ENCODE measurements at places on chromosomes 16 and 17.

DNA sequence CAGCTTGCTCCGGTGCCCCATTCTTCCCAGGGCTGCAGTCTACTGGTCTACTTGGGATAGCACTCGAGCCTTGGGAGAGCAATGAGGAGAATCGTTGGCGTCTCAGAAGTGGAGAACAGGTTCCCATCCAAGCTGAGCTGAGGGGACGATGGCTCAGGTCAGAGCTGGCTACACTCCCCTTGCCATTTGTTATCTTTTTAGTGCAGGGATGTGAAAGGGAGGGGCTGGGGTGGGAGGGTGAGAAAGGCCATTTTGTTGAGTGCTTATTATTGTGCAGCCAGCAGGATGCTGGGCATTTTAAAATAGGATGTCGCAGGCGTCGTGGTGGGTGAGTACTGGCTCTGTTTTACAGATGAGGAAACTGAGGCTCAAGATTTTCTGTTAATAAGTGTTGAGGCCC lies 410.8 kb downstream of the SNX29 start:
- DNase-seq: no peak

GRCh38 chr17:72249441-72249840 lies 128.6 kb downstream of the SOX9 start:
- DNase-seq: no peak

GRCh38 chr17:4691686-4692085 lies 12.3 kb downstream of the PELP1 start:
- DNase-seq: no peak

GRCh38 chr17:15657868-15658267 lies 26.2 kb downstream of the TRIM16 start:
- DNase-seq: no peak

- DNase-seq: no peak
Measured at GRCh38 chr16:82062645-82063058, 27.6 kb downstream of the HSD17B2 start.

GRCh38 chr16:30472328-30472942 lies at the start of gene ITGAL:
Gene ITGAL, plus strand, starts transcription at chr16:30472742. Its CDS starts 96 bp downstream, at chr16:30472838.
- peak; percentile 86 for DNase-seq

DNA sequence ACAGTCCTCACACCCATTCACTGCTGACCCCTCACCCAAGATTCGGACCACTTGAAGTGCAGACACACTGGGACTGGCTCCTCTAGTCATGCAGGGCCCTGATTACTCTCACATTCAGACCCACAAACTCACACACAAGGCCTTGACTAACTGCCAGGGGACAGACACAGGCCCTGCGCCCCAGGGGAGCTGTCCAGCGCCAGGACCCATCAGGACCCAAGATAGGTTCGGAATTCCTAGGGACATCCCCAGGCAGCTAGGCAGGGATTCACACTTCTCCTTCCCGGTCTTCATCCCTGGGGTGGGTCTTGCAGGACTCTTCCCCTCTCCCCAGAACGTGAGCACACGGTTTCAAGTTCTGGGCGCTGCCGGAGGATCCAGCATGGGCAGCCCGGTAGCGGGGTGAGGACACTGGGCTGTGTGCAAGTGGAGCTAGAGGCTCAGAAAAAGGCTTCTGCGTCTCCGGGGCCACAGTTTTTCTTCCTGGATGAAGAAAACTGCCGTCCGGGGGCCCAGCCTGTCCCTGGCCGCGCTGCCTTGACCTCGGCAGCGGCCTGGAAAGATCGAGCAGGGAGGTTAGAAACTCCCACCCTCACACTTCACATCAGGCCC lies 1.6 kb downstream of the SEZ6 start:
- DNase-seq: no peak

- DNase-seq: no peak
Measured at GRCh38 chr16:29862383-29862883, 593 bp downstream of the CDIPT start.

- peak; percentile 85 for DNase-seq
Measured at GRCh38 chr16:82655072-82655714, 28.4 kb downstream of the CDH13 start.

GRCh38 chr17:38707678-38708351 lies 2.7 kb downstream of the MLLT6 start:
- DNase-seq: no peak

DNA sequence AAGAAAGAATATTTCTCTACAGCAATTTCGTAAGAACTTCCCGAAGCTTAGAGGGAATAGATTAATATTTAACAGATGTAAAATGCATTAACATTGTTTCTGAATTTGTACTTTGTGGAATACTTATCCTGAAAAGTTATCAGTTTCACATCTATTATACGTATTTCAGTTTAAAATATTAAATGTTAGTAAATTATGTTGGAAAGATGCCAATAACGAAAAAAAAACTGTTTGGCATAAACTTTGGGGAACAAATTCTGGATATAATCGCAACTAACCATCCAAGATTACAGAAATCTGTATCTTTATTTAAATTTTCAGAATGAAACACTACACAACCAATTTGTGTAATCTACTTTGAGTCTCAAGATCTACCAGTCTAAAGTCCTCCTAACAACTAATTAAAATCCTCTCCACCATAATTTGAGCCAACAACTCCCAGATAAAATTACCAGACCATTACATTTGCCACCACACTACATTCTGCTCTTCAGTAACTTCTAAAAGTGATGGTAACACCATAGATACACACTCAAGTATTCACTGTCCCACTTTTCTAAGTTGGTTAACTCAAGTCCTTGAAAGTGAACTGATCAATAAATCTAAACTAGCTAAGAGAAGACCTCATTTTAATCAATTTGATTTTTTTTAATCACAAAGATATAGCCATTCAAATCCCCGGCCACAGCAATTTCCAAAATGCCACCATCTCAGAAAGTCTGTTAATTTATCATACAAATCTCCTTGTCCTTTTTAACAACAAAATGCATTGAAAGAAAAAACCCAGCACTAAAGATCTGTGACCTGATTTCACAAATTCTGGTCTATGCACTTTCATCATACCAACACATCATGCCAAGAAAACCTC lies 2.0 kb downstream of the SIAH1 start:
- DNase-seq: no peak

- DNase-seq: no peak
Measured at GRCh38 chr16:81716478-81717225, 62.4 kb upstream of the PLCG2 start.

GRCh38 chr16:13291591-13292333 lies 390.4 kb downstream of the SHISA9 start:
- DNase-seq: no peak

All from T-helper 2 cell treated with Interferon-gamma antibody and Interleukin-4, amounts not matched to agents 5 μg/mL and 100 μg/mL, for 36 hours (primary cell).